NCI-H187 (cell line): ENCODE measurements at places on chromosomes 7 and 10.

DNA sequence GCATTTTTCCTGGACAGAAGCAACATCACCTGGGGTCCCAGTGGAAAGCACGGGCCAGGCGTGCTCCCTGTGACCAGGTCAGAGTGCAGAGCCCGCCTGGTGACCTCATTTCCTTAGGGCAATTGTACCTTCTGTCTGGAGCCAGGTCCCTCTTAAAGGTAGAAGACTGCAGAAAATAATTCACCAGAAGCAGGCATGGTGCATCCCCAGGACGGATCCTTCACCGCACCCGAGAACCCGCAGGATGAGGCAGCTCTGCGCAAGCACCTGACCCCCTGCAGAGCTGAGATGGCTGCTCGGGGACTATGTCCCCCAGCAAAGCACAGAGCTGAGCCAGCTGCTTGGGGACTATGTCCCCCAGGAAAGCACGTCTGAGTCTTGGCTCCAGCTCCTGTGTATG lies 557.6 kb downstream of the PTPRN2 start:
- DNase-seq = no peak

DNA sequence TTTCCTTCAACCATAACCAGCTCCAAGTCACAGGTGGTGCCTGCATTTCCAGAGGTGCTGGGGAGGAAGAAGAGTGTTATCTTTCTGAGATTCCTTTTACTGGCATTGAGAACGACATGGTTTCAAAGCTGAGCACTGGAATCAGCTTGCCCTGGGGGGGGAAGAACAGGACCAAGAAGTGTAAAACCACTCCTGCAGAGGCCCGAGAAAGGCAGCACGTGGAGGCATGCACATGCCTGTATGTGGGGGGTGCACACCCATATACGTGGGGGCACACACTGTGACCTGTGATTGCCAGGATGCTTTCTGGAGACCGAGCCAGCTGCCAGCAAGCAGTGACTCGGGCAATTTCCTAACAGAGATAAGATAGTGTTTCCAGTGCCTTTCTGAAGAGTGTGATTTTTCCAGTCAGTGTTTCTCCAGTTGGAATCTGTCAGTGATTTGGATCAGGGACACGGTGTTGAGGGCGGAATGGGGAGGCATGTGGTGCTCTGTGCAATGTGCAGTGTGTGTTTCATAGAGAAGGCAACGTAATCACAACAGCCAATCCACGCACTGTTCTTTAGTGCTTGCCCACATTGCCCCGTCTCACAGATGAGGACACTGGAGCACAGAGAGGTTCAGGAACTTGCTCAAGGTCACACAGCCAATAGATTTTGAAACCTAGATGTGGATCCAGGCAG lies 4.2 kb downstream of the LRRC27 start:
- DNase-seq = no peak

DNA sequence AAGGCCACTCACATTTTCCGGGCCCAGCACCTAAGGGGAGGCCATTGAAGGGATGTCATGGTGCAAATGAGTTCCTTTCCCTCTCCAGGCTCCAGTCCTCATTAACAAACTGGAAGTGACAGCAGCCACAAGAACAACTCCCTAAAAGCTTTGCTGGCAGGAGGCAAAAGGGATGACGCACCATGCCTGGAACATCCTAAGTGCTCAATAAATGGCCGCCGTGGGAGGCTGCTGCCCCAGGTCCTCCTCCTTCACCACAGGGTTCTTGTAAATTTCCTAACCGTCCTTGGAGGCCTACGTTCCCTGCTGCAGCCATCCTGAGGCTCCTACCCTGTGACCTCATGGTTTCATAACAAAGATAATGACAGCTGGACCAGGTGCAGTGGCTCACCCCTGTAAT lies 41.3 kb upstream of the CAMK1D start:
- DNase-seq = no peak

DNA sequence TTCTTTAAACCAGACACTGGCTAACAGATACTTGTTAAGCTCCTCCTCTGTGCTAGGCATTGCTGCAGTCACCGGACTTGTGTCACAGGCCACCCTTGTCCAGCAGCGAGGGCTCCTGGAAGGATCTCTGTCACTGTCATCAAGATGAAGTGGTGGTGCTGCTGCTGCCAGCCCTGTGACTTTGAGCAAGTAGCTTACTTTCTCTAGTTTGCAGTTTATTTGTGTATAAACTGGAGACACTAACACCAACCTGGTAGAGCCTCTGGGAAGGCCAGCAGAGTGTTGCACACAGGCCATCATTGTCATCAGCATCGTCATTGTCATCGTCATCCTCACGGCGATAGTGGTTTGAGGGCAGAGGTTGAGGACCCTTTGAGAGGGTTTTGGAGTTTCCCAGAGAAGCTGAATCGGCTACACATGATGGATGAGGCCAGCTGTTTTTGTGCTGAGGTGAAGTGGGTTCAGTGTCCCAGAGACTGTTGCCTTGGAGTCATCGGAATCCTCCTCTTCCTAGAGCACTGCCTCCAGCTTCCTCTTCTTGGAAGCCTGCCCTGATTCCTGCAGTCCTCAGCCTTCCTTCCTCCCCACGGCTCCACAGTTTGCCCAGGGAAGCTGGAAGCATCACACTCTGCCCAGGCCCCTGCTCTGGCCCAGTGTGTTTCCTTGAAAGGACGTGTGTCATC lies 128.4 kb downstream of the GRK5 start:
- DNase-seq = no peak

DNA sequence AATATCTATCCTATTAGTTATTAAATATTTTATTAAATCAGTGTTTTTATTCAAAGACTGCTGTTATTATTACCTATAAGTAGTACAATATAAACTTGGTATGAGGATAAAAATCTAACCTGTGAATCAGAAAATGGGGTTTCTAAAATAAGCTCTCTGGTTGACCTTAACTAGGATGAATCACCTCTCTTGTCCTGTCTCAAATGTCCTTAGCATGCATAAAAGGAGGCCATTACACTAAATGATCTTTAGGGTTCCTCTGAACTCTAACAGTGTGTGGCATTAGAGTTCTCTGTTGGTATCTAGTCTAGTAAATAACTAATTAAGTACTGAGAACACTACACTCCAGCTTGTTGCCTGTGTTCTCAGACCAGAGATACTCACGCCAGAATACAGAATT lies 143.1 kb upstream of the LRRTM3 start:
- no peak for DNase-seq

DNA sequence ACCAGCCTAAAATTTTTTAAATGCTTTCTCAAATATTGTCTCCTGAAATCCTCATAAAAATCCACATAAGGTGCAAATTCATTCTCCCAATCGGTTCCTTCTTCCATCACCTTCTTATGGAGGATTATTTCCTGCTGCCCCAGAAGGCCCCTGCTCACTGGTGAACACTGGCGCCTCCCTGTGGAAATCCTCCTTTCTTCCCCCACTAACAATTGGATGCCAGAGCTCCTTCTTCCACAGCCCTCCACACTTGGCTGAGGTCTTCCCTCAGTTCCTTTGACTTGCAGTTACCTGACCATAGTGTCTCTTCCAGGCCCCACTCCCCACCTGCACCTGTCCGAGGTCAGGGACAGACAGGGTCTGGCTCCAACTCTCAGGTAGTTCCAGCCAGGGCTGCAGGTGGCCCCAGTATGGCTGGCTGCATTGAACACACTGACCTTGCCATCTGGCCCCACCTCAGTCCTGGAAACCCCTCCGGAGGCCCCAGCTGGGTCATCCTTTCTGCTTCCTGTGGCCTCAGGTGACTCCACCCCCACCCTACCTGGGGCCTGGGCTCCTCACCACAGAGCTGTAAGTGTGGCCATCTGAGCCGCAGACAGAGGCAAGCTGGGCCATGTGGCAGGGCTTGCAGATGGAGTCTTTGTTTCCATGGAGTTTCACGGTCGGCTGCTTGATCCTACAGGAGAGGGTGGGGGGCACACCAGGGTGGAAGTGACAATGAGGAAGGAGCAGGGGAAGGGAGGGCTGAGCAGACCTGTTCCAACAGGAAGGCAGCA lies 18.4 kb downstream of the SPOCK2 start:
- DNase-seq = peak; percentile 9

GRCh38 chr10:61142987-61143386 lies 199.0 kb upstream of the RHOBTB1 start:
- DNase-seq = no peak

- no peak for DNase-seq
Measured at GRCh38 chr10:102240467-102241031, 763 bp downstream of the PITX3 start.

DNA sequence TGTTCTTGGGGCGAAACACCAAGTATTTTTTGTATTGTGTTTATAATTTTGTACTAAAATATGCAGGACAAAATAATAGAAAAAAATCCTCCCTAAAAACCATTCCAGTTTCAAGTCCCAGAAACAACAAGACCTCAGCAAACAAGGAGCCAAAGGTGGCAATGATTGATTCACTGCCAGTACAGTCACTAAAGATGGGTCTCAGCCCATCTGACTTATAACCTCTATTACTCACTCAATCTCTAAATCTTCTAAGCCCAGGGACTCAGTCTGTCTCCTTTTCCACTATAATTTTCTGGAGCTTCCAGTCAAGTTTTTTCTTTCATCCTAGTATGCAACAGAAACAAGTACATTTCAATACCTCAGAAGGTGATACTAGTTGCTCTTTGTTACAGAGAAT lies 33.3 kb downstream of the SNX13 start:
- no peak for DNase-seq

- no peak for DNase-seq
Measured at GRCh38 chr7:46139079-46139478, 218.0 kb upstream of the IGFBP3 start.

GRCh38 chr7:1030444-1031070 lies 13.8 kb upstream of the GPR146 start:
- no peak for DNase-seq

- no peak for DNase-seq
Measured at GRCh38 chr10:133159950-133160825, at the start of gene KNDC1. TSS of gene KNDC1 (plus strand) at chr10:133160219. CDS start at chr10:133160468, 249 bp downstream.

- no peak for DNase-seq
Measured at GRCh38 chr10:35318551-35318950, 17.8 kb upstream of the CCNY start.

DNA sequence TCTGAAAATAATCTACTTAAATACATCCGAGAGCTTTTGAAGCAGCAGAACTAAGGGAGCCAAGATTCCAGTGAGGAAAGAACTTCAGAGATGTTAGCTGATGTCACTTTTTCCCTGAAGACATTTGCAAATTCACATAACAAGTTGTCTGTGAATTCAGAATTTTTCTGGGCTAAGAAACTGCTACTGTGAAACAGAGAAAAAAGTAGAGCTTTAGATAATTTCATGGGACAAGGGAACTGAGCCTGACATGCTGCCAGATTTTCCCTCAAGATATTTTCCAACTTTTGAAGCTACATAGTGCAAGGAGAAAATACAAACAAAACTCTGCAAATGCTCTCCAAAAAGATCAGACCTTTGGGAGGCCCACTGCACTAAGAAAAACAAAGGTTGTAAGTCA lies 484.2 kb downstream of the ANKRD7 start:
- no peak for DNase-seq

- no peak for DNase-seq
Measured at GRCh38 chr10:95795602-95796001, 39.6 kb downstream of the ENTPD1 start.

DNA sequence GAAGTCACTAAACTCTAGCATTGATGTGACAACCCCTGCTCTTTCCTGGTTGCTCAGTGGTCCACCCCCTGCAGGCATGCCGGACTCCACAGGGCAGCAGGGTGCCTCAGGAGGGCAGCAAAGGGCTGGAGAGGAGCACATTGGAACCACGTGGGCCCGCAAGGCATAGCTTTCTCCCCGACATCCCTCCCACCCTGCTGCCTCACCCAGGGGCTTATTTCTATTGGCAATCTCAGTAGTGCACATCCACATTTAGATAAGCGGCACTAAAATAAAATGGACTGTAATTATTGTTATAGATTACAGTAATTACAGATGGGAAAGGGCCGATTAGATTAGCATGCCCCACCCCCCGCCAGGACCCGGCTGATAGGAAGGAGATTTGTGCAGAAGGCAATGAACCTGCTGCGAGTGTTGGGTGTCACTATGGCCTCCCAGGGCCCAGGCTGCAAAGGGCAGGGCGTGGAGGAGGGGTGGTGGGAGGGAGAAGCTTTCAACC lies 580.1 kb downstream of the GRID1 start:
- no peak for DNase-seq

- DNase-seq = no peak
Measured at GRCh38 chr7:69845721-69846495, 247.6 kb downstream of the AUTS2 start.

DNA sequence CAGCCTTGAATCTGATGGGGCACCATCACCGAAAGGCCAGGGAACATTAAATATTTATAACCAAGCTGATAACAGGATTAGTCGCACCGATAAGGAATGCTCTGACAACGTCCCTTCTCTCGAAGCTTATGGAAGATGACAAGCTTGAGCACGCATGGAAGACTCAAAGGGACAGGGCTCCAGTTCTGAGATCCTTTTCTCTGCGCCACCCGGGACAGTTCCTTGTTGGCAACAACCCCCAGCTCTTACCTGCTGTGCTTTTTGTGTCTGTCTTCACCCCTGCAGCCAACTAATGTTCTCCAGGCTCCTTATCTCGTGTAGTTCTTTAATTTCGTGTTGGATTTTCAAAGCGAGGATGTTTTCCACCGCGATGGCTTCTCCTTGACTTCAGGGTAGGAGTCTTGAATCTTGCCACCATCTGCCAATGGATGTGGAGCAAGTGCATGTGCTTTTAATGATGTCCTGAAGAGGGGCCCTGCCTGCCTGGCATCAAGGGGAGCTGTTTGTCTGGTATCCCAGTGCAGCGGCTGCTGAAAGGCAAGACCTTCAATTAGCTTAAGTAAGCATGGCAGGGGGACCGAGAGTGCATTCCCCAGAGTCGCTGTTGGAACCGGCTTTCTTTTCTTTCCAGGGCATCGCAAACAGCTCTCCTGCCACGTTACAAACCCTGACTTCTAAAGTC lies 354 bp upstream of the FERD3L start:
- no peak for DNase-seq
